Mesenteric fat pad (tissue), 1 donor: ENCODE measurements at places on chromosomes 13 and 19. TPM values are rescaled to one million over a fixed set of nuclear protein-coding genes. Genes with fewer than 3 reads are reported as not detected.

The ATCAY gene
- total RNA-seq: not detected

The SSC5D gene
- total RNA-seq: 13.9 TPM

The SACS gene
- 10.8 TPM for total RNA-seq

The ZNF726 gene
- total RNA-seq: 0.74 TPM

The ZNF709 gene
- total RNA-seq: 2.3 TPM

The ZGLP1 gene
- total RNA-seq: 0.55 TPM

The HPN gene
- 1.4 TPM for total RNA-seq

The NAPSA gene
- total RNA-seq: 0.22 TPM

The PGPEP1 gene
- 48.7 TPM for total RNA-seq

The CAMSAP3 gene
- 0.32 TPM for total RNA-seq

The DAND5 gene
- total RNA-seq: not detected

The RAB3D gene
- 21.7 TPM for total RNA-seq
